ENCODE measurements at places on chromosomes 6 and 20.

DNA sequence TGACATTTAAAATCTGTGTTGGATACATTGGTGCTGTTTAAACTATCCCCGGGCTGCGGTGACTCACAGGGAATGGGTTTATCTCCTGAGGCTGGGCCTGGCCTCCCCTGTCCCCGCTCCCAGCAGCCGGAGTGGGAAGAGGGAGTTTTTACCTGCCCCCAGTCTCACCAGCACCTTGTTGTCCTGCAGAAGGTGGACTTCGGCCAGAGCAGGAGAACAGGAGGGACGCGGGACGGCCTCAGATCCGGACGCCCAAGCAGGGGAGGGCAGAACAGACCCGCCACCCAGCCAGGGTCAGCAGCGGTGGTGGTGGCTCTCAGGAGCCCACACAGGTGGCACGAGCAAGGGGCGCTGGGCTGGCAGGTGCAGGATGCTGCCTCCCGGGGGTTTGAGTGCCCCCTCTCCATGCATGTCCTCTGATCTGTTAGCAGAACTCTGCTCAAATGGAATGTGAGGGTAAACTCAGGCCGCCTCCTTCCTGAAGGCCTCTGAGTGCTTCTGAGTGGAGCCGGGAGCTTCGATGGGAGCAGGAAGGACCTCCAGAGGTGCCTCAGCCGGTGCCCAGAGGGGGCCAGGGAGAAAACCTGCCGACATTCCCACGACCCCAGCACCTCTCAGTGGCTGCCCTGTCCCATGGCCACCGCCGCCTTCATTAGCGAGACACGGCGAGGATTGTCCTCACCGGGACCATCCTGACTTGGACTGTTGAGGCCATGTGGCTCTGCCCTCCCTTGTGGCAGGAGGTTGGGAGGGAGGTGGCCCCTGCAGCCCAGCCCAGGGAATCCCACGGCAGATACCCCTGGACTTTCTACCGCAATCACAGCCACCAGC is 43.4 kb upstream of the MRGBP start:
- no peak for DNase-seq

DNA sequence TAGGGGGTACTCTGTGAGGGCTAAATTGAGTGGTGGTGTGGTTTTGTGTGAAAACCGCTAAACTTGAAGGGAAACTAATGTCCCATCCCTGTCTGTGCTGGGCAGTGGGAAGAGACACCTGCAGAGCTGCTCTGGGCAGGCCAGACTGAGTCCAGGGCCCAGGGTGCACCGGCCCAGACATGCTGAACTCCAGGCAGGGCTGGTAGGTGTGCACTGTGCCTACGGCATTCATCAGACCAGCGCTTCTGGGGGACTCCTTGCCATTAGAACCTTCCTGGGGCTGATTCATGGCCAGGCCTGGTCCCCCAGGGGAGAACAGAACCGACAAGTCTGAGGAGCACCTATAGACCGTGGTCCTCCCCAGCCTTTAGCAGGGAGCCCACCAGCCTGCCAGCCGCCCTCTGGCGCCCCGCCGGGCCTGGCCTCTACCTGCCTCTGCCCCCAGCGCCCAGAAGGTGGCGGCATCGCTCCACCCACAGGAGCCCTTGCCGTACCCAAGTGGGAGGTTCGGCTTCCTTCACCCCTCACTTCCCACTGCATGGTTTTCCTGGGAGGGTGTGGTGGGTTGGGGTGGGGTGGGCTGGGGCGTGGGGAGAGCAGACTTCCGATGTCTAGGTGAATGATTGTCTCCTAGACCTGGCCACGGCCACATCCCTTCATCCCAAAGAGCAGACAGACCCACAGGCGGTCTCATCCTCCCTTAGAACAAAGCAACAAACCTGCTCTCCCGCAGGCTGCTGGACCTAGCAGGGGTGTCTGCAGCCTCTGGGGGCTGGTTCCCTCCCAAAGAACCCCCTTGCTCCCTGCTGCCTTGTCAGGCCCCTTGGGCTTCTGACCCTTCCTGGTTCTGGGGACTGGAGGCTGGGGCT is 15.5 kb downstream of the CCDC167 start:
- peak; percentile 82 for DNase-seq

DNA sequence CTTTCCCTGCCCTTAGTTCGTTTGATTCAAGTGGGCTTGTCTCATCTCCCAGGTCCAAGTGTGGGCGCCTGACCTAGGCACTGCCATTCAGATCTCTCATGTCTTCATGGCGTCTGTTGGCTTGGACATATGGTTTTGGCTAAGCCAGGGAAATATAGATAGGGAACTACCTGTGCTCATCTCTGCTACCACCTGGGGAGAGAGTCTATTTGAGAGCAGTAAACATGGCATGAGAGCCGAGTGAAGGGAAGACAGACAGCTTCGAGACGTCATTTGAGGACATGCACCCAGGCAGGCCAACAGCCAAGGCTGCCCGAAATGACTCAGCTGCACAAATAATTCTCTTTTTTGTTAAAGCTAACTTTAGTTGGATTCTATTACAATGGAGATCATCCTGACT is 370.7 kb upstream of the AGPAT4 start:
- DNase-seq: no peak

DNA sequence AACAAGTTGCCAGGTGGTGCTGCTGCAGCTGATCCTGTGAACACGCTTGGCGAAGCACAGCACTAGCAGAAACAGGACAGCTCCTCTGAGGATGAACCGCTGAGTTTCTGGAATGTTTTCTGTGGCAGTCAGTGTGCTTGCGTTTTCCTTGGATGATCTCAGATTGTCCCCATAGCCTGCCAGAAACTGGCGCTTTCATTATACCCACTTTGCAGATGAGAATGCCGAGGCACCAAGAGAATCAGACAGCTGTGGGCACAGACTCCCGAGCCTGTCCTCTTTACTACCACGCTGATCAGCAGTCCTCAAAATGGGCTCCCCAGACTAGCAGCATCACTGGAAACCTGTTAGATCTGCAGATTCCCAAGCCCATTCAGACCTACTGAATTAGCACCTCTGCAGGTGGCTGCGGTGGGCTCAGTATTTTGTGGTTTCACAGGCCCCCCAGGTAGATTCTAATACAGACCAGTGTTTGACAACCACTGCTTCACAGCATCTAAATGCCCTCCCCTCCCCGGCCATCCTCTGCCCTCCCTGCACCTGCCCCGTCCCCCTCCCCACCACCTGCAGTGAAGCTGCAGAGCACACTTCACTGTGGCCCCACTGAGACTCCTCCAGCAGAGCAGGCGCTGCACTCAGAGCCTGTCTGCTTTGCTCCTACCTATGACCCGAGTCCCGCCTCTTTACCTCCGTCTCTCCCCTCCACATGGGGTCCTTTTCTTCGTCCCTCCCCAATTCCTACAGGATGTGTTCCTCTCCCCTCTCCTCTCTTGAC is 29.6 kb downstream of the SPATA2 start:
- DNase-seq: no peak

DNA sequence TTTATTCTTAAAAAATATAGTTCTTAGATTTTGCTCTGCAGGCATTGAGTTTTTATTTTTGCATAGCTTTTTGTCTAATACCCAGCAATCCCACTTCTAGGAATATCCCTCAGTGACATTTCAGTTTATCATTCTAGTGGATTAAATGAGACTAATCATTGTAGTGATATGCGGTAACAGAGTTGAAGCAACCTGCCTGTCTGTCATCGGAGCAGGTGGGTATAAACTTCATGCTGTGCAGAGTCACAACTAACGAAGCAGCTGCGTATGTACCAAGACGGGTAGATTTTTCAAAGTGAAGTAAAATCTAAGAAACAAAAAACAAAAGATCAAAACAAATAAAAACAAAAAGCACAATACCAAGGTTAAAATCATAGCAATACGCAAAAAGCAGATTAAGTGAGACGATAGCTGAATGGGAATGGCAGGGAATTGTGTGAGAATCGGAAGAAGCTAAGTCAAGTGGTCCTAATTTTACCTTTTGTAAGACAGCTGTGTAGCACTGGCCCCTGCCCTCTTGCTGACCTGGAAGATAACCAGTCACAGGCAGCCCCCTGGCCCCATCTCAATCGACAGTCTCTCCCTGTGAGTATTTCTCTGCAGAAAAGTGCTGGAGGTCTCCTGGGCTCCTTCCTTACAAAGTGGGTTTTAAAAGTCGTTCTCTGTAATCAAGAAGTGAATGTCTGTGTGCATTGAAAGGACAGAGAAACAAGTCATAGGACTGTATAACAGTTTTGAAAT is 169.2 kb downstream of the OR2B2 start:
- no peak for DNase-seq

DNA sequence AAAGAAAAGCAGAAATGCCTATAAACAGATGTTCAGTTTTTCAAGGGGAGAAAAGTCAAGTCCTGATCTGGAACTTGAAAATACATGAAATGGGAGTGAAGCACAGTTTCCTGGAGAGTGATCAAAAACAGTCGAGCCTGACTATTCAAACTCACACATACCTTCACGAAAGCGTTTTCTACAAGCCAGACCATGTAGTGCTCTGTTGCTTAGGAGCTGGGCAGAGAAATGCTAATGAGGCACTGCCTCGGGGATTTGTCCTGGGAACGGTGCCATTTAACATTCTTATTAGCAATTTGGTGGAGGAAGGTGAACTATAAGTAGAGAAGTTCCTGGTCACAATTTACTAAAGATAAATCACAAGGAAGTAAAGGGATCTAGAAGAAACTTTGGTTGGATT is 5.9 kb downstream of the NHSL1 start:
- DNase-seq: peak; percentile 25

- no peak for DNase-seq
These were observed 98.1 kb upstream of the VSTM2L start for GRCh38 chr20:37804584-37805566.

- no peak for DNase-seq
These were observed 13.7 kb downstream of the TBXT start for GRCh38 chr6:166153966-166154365.

GRCh38 chr6:85669735-85670194 is 27.1 kb upstream of the SYNCRIP start:
- no peak for DNase-seq

DNA sequence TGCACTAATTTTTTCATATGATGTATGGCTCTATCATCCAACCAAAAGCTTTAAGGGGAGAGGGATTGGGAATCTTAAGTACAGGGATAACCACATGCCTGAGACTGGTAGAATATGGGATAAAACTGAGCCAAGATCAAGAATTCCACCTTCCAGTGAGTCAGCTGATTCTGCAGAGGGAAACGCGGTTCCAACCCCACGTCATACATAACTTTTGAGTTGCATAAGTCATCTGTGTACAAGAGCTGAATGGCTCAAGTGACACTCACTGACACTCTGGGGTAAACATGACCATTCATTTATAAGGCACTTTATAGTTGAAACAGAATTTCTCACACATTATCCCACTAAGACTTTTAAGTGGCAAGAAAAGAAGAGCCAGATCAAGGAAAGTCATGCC is 16.4 kb downstream of the TRIM27 start:
- DNase-seq: no peak

- DNase-seq: no peak
These were observed 390.9 kb upstream of the NRSN1 start for GRCh38 chr6:23735151-23735550.

DNA sequence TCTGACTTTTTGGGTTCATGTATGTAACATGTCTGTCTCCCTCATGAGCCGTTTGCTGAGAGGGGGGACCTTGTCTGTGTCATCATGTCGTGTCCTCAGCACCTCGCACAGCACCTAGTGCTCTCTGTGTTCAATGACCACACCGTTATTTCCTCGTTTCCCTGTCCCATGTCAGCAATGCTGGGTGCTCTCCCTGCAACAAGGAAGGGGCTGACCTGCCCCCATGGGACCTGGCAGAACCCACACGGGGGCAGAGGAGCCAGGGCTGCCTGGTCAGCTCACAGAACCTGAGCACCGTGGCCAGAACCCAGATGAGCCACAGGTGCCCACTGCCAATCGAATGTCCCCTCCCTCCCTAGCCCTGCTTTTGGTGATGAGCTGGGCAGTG is 7.3 kb downstream of the ADA start:
- DNase-seq: no peak

- no peak for DNase-seq
These were observed 45.5 kb upstream of the RNF146 start for GRCh38 chr6:127221201-127221600.

GRCh38 chr6:168385037-168385759 is 55.8 kb upstream of the SMOC2 start:
- no peak for DNase-seq

GRCh38 chr6:38184585-38185080 is 365.1 kb downstream of the ZFAND3 start:
- peak; percentile 5 for DNase-seq

GRCh38 chr20:539191-539590 is 4.4 kb downstream of the CSNK2A1 start:
- no peak for DNase-seq

GRCh38 chr6:57064809-57065208 is 18.3 kb downstream of the KIAA1586 start:
- DNase-seq: no peak

GRCh38 chr20:59703046-59703445 is 98.7 kb downstream of the PHACTR3 start:
- DNase-seq: no peak
